Glutamatergic neuron (in vitro differentiated cells): ENCODE measurements at places on chromosomes 1 and 21. TPM values are rescaled to one million over a fixed set of nuclear protein-coding genes. Genes with fewer than 3 reads are reported as not detected.

GRCh38 chr1:159911326-159912070, 11.5 kb upstream of the CFAP45 start:
- H3K4me3 ChIP-seq = no peak overlapping the region
- peaks cover 17% of the 10 kb centered on the region for H3K27me3 ChIP-seq
- H3K36me3 ChIP-seq = peaks cover 3% of the 10 kb centered on the region
- H3K27ac ChIP-seq = no peak overlapping the region
- H3K4me1 ChIP-seq = peaks cover 6% of the 10 kb centered on the region

DNA sequence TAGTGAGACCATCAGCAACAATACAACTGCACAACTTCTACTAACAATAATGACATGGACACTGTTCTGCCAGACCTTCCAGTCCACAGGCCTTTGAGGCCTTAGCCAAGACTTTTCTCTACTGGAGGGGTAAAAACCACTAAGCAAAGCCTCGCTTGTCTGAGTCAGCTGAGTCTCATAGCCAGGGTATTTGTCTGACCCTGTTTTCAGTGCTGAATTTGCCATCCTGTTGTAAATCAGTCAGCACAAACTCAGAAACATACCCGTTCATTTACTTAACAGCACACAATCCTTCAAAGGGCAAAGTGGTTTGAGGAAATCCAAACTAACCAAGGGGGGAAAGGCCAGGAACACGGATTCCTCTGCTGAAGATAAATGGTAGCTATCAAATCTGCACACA, 537.8 kb downstream of the SMYD3 start:
- no peak overlapping the region for H3K27ac ChIP-seq
- no peak overlapping the region for H3K4me3 ChIP-seq
- H3K36me3 ChIP-seq = no peaks in the 10 kb centered on the region

ADGRB2 gene
- 15.8 TPM for total RNA-seq

SPATA21 gene
- not detected for total RNA-seq

GRCh38 chr1:180160357-180160756, 5.7 kb downstream of the QSOX1 start:
- no peak for DNase-seq
- H3K27ac ChIP-seq = no peak overlapping the region
- no peak overlapping the region for H3K4me3 ChIP-seq
- peaks cover 13% of the 10 kb centered on the region for H3K27me3 ChIP-seq
- H3K36me3 ChIP-seq = peaks cover 7% of the 10 kb centered on the region
- H3K4me1 ChIP-seq = peaks cover 20% of the 10 kb centered on the region

DNA sequence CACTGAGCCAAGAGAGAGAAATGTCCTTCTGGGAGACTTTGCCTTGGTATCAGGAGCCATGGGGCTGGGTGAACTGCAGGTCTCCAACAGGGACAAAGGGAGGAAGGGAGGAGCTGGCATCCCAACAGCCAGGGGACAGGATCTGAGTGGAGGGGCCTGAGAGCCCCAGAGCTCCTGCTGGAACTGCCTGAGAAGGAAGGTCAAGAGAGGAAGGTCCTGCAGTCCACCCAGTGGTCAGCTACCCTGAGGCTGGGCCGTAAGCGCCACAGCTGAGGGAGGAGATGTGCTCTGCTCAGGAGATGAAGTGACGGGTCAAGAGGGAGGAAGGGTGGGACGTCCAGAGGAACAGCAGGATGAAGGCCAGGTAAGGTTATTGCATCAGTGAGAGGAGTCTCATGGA, 7.5 kb upstream of the CLEC20A start:
- H3K4me1 ChIP-seq = no peaks in the 10 kb centered on the region
- no peak overlapping the region for H3K27ac ChIP-seq
- no peaks in the 10 kb centered on the region for H3K27me3 ChIP-seq
- H3K4me3 ChIP-seq = no peak overlapping the region
- no peak for DNase-seq

DNA sequence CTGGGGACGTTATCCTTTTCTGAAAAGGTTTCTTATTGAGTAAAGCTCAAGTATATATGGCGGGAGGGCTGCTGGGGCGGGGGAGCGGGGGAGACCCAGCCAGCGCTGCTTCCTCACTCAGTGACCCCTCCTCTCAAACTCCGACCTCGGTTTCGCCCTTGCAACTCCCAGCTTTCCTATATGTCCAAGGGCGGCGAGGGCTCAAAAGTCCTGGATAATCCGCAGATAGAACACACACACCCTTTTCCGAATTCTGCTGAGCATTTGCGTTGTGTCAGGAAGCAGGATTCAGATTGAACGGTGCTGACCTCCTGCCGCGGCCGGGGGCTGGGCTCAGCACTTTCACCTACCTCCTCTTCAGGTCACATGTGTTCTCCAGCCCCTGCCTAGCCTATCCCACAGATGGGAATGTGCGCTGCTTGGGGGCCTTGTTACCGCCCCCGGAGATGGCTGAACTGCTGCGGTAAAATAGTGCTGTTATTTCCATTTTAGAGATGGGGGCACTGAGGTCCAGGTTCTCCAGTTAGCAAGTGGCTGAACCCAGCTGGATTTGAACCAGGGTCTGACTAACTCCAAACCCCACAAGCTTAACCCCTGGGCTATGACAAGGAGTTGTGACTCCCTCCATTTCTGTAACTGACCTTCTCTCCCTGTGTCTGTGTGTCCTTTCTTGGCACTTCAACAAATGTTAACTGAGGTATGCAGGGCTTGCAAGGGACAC, 795 bp upstream of the AHDC1 start:
- peak overlapping the region; percentile 64 for H3K27ac ChIP-seq
- peak overlapping the region; percentile 79 for H3K4me3 ChIP-seq
- H3K4me1 ChIP-seq = peaks cover 39% of the 10 kb centered on the region
- peaks cover 15% of the 10 kb centered on the region for H3K27me3 ChIP-seq

- H3K4me1 ChIP-seq = peaks cover 73% of the 10 kb centered on the region
- no peaks in the 10 kb centered on the region for H3K36me3 ChIP-seq
- H3K27me3 ChIP-seq = peaks cover 25% of the 10 kb centered on the region
- DNase-seq = no peak
- peak overlapping the region; percentile 68 for H3K4me3 ChIP-seq
- H3K27ac ChIP-seq = peak overlapping the region; percentile 69
Observed at GRCh38 chr1:27569506-27570291, 34.2 kb downstream of the AHDC1 start.

PRKCZ gene
- 120 TPM for total RNA-seq
